ENCODE measurements at places on chromosomes 2 and 18. TPM values are rescaled to one million over a fixed set of nuclear protein-coding genes. Genes with fewer than 3 reads are reported as not detected.

Gene FAM161A
- 69.7 TPM for total RNA-seq

Gene MOCOS
- total RNA-seq: 1.4 TPM

Gene CCDC141
- total RNA-seq: 10.2 TPM

Gene ANKRD44
- 14.4 TPM for total RNA-seq

Gene CD28
- 1.5 TPM for total RNA-seq

Gene CXCR4
- 32.4 TPM for total RNA-seq

Gene RGPD3
- total RNA-seq: under 0.01 TPM

Gene SLC8A1
- 125 TPM for total RNA-seq

Gene GRHL1
- 2.8 TPM for total RNA-seq

Gene PCARE
- total RNA-seq: not detected

Gene DDX1
- 35.0 TPM for total RNA-seq

Gene SPATA3
- not detected for total RNA-seq

Gene CAD
- 27.2 TPM for total RNA-seq

Gene ADRA2B
- total RNA-seq: not detected

Gene ZNF236
- total RNA-seq: 27.6 TPM

Gene ITM2C
- 301 TPM for total RNA-seq

Gene DUSP11
- total RNA-seq: 15.1 TPM

Gene G6PC2
- total RNA-seq: not detected

Gene ATL2
- total RNA-seq: 404 TPM

Gene SERPINB3
- total RNA-seq: not detected

Gene SERPINB4
- total RNA-seq: not detected

Gene NAPG
- total RNA-seq: 60.6 TPM

Gene STARD6
- total RNA-seq: not detected

Gene IL1RN
- total RNA-seq: 0.77 TPM

Gene EVX2
- 0.28 TPM for total RNA-seq
